ENCODE measurements at places on chromosomes 5 and 9. TPM values are rescaled to one million over a fixed set of nuclear protein-coding genes. Genes with fewer than 3 reads are reported as not detected.

Gene SHB
- total RNA-seq: 16.3 TPM

Gene GPR150
- 2.9 TPM for total RNA-seq

Gene EIF4EBP3
- 10.6 TPM for total RNA-seq

Gene RIOK2
- total RNA-seq: 10.0 TPM

Gene PRRC2B
- 125 TPM for total RNA-seq

Gene CORO2A
- total RNA-seq: 0.20 TPM

Gene INSL4
- not detected for total RNA-seq

Gene GM2A
- 7.8 TPM for total RNA-seq

Gene LMX1B
- total RNA-seq: 0.61 TPM

Gene GPX8
- 6.2 TPM for total RNA-seq

Gene CXXC5
- 44.7 TPM for total RNA-seq

Gene BTNL9
- total RNA-seq: 2.7 TPM

Gene OR5C1
- not detected for total RNA-seq

Gene EGFL7
- 17.7 TPM for total RNA-seq

Gene AK1
- total RNA-seq: 10.0 TPM

Gene ADAMTS19
- total RNA-seq: 0.06 TPM

Gene OR1J2
- total RNA-seq: not detected

Gene LPAR1
- total RNA-seq: 7.2 TPM

Gene KIF4B
- total RNA-seq: not detected

Gene STKLD1
- 0.58 TPM for total RNA-seq

Gene FAM163B
- total RNA-seq: not detected

Gene FAM81B
- total RNA-seq: 0.28 TPM

Gene ARL14EPL
- not detected for total RNA-seq

Gene FBP2
- 0.79 TPM for total RNA-seq

Gene HACD4
- total RNA-seq: 0.76 TPM
